ENCODE measurements at places on chromosomes 7 and 10.

GRCh38 chr7:17152721-17153120 lies 145.7 kb upstream of the AHR start:
- no peak for DNase-seq

DNA sequence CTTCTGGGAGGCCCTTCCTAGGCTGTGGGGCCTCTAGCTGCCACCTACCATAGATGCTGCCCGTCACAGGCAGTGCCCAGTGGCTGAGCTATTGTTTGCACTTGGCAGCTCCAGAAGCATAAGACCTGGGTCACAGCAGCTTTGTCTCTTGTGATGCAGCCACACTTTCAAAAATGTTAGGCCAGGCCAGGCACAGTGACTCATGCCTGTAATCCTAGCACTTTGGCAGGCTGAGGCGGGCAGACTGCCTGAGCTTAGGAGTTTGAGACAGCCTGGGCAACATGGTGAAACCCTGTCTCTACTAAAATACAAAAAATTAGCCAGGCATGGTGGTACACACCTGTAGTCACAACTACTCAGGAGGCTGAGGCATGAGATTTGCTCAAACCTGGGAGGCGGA lies 9.5 kb upstream of the KAZALD1 start:
- no peak for DNase-seq

- DNase-seq: no peak
Measured at GRCh38 chr10:31773749-31774298, 154.8 kb downstream of the ARHGAP12 start.

DNA sequence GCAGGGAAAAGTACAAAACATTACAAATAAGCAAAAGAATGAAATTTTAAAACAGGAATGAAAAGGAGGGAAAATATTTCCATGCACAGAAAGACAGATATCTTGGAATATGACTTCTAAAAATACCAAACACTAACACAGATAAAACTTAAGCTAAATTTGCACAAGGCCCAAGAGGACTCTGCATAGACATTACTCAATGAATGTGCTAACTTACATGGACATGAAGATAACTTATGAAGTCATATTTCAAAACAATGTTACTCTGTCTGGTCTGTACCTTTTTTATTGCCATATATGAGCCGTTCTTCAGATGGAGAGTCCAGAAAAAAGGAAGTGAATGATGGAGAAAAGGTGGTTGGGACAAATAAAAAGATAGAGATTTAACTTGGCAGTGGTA lies 15.0 kb upstream of the MSS51 start:
- no peak for DNase-seq

GRCh38 chr10:3734111-3734510 lies 50.9 kb downstream of the KLF6 start:
- DNase-seq: no peak

DNA sequence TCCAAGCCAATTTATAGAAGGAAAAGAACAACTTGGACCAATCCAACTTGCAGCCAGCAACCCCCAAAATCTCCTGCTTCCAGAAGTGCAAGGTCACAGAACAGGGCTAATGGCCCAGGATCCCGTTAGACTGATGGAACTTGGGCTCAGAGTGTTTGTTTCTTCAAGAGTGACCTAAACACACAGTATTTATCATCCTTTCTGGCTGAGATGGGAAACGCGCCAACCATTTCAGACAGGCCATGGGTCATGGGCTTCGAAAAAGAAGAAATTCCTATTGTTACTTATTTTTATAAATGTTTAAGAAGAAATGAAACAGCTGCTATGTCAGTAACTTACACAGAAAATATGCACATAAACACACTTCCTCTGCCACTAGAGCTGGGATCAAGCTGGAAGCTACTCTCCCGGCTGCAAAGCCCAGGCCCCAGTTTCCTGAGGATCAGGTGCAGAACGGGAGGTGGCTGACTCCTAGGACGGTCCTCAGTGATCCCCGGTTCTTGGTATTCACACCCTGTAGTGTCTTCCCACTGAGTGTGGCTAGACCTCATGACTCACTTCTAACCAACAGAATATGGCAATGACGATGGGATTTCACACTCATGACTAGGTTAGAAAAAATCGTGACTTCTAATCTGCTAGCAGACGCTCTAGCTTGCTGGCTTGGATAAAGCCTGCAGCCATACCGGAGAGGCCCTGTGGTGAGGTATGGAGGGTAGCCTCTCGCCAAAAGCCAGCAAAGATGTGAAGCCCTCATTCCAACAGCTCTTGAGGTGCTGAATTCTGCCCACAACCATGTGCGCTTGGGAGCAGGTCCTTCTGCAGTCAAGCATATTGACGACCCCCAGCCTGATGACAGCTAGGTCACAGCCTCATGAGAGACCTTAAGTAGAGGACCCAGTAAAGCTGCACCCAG lies 60.2 kb downstream of the CHST15 start:
- no peak for DNase-seq

GRCh38 chr7:55310287-55311025 lies 54.7 kb upstream of the LANCL2 start:
- no peak for DNase-seq

- no peak for DNase-seq
Measured at GRCh38 chr7:112211348-112211907, 4.9 kb downstream of the ZNF277 start.

DNA sequence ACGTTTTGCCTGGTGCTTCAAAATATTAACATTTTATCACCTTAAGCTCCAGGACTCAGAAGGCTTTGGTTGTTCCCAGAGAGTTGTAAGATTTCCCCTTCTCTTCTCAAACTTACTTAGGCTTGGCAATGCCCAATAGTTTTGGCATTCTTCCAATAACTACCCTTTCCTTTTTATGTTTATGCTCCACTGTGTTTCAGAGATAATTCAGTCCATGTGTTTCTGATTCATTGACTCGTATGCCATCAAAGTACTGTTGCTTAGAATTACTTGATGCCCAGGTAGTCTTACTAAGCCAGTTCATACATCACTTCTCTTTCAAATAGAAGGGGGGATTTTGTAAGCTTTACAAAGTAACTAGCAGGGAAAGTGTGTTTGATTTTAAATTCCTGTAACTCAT lies 66.6 kb downstream of the AGMO start:
- no peak for DNase-seq

- DNase-seq: no peak
Measured at GRCh38 chr10:92382631-92383030, 91.7 kb downstream of the MARCHF5 start.

GRCh38 chr7:130275826-130276297 lies 9.2 kb downstream of the CPA2 start:
- DNase-seq: no peak

GRCh38 chr7:85025312-85025756 lies 161.5 kb downstream of the SEMA3D start:
- DNase-seq: no peak

DNA sequence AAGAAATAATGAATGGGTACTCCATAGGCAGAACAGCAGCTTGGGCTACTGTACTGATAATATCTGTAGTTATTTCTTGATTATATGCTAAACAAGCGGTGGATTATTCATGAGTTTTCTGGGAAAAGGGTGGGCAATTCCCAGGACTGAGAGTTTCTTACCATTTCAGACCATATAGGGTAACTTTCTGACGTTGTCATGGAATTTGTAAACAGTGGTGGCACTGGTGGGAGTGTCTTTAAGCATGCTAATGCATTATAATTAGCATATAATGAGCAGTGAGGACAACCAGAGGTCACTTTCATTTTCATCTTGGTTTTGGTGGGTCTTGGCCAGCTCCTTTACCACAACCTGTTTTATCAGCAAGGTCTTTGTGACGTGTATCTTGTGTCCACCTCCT lies 399.7 kb downstream of the CDC14C start:
- no peak for DNase-seq

DNA sequence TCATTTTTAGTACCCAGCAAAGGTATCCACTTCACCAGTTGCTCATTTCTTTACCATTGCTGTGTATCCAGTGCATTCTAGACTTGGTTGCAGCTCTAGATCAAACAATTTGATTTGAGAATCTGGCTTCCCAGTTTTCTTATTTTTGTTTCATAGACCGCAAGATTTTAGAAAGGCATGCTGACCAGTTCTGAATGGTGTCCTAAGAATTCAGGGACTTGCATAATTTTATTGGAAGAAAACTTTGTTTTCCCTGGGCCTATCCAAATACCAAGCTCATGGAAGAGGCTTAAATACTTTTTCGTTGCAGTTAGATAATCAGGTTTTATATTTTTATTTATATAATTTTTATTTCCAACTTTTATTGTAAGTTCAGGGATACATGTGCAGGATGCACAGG lies 58.3 kb downstream of the BICC1 start:
- DNase-seq: no peak

DNA sequence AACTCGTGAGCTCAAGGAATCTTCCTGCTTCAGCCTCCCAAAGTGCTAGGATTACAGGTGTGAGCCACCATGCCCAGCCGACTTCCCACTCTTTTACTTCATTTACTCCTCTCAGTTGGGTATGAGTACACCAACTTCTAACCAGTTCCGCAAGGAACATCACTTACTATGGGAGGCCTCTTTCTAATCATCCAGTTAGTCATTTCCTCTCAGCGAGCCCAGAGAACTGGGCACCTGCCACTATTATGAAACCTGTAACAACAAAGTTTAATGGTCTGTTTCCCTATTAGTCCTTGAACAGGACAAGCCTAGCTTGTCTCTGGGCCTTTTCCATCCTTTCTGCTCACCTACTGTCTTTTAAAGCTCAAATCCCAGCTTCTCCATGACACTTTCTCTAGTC lies 88.8 kb downstream of the DNMBP start:
- no peak for DNase-seq

DNA sequence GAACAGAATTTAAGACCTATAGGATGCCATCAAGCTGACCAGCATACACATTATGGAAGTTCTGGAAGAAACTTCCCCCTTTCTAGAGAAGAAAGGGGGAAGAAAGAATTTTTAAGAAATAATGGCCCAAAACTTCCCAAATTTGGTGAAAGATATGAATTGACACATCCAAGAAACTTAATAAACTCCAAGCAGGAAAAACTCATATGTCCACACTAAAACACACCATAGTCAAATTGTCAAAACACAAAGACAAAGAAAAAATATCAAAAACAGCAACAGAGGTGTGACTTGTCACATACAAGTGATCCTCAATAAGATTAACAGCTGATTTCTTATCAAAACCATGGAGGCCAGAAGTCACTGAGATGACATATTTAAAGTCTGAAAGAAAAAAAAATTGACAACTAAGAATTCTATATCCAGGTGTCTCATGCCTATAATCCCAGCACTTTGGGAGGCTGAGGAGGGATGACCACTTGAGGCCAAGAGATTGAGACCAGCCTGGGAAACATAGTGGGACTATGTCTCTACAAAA lies 52.4 kb downstream of the CFAP70 start:
- DNase-seq: no peak

DNA sequence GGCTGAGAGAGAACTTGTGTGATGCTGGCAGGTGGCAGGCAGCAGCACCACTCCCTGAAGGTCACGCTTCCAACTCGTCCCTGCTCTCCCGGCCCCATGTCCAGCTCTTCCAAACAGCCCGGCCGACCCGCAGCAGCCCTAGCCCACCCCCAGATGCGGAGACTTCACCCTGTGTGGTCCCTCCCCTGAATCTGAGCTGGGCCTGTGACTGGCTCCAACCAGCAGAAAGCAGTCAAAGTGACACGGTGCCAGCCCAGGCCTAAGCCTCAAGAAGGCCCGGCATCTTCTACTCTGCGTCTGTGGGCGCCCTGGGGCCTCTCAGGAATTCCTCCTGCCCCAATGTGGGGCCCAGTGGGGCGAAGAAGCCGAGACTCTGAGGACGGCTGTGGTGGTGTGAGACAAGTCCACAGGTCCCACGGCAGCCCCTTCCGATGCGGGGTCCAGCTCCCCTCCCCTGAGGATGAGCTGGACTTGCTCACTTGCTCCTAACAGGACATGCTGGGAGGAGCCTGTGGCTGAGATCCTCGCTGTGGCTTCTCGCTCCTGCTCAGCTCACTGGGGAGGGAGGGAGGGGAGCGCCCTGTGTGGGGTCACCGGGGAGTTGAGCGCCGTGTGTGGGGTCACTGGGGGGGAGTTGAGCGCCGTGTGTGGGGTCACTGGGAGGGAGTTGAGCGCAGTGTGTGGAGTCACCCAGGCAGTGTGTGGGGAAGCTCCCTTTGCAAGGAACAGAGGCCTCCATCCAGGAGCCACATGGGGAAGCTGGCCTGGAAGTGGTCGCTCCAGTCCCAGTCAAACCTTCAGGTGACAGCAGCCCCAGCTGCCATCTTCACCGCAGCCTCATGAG lies 9.5 kb downstream of the STK32C start:
- DNase-seq: no peak

- no peak for DNase-seq
Measured at GRCh38 chr10:88883448-88883809, 3.4 kb downstream of the STAMBPL1 start.

- DNase-seq: no peak
Measured at GRCh38 chr10:129696636-129697035, 229.6 kb downstream of the MGMT start.

DNA sequence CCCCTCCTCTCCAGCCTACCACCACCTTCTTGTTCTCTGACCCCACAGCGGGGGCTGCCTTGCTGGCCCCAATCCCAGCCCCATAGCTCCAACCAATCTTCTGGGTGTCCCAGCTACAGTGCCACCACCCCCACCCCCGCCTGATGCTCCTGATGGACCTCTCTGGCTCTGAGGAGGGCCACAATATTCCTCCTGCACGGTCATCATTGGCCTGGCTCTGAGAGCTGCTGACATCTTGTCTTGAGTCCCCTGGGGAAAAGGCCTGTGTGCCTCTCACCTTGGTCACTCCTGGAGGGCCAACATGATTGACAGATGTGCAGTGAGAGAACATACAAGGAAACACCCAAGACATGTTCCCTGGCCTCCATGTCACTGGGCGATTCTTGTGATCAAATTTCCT lies 7.6 kb downstream of the GDF2 start:
- no peak for DNase-seq

DNA sequence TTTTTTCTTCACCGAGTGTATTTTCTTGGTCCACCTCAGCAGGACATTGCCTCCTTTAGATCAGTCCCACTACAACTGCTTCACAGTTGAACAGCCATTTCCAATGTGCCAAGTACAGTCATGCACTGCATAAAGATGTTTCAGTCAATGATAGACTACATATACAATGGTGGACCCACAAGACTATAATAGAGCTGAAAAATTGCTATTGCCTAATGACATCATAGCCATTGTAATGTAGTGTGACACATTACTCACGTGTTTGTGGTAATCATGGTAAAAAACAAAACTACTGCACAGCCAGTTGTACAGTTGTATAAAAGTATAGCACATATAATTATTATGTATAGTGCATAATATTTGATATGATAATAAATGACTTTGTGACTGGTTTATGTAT lies 113.8 kb upstream of the HPS1 start:
- DNase-seq: no peak

- DNase-seq: no peak
Measured at GRCh38 chr10:52486840-52487611, 172.9 kb downstream of the DKK1 start.

DNA sequence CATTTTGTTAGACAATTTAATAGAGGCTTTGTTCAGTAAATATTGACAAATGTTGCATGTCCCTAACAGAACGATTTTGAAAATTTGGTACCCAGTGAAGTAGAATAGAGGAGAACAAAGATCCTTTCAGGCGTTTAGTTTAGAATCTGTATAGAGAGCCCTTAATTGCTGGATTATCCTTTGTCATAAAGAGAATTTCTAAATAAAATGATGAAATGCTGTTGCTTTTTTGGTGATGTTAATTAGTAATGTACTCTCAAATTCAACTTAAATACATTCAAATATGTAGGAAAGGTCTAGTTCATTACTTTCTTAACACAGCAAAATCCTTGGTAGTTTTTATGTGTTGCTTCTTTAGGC lies 1.2 kb downstream of the LUC7L2 start:
- no peak for DNase-seq

- DNase-seq: no peak
Measured at GRCh38 chr10:88647061-88647615, 17.1 kb upstream of the LIPF start.
